ENCODE measurements at places on chromosomes 3 and 15.

- DNase-seq: peak; percentile 68
These were observed 99.1 kb downstream of the MESD start for GRCh38 chr15:80890341-80891005.

DNA sequence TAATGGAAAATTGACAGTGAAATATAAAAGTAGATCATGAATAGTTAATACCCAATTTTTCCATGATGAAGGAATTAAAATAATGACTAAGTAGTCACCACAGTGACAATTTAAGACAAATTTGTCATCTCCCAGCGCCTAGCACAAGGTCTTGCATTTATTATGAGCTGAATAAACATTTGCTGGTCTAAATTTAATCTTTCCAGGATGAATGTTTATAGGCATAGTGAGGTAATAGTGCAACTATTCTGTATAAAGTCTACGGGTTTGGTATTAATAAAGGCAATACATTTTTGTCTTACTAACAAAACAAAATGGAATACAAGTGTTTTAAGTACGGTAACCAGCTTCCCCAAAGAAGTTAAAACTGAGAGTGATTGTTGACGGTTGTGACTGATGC, 209.3 kb downstream of the CD47 start:
- no peak for DNase-seq

DNA sequence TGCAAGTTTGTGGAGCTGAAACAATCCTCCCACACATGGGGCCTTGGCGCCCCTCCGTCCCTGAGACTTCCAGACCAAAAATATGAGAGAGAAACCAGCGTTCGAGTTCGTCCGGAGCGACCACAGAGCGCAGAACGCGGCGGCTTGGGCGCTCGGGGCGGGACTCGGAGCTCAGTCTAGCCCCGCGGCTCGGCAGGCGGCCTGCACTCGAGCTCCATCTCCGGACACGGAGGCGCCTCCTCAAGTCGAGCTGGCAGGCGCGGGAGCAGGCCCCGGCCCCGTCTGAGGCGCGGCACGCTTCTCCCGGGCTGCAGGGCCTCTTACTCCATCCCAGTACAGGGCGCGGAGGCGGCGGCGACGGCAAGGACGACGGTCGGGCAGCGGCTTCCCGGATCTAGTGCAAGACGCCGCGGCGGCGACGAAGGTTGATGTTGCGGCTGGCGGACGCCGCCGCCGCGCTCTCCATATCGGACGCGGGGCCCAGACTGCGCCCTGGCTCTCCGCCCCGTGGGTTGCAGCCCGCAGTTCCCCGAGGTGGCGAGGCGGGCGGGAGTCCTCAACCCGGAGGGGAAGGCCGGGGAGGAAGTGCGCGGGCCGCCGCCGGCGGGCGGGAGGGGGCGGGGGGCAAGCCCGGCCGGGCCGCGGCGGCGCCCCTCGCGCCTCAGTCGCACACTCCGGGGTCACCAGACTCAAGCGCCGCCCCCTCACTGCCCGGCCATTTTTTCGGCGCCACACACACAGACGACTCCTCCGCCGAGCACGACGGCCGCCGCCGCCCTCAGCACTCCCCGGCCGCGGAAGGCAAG, 674 bp downstream of the MSL2 start:
- DNase-seq: peak; percentile 78

DNA sequence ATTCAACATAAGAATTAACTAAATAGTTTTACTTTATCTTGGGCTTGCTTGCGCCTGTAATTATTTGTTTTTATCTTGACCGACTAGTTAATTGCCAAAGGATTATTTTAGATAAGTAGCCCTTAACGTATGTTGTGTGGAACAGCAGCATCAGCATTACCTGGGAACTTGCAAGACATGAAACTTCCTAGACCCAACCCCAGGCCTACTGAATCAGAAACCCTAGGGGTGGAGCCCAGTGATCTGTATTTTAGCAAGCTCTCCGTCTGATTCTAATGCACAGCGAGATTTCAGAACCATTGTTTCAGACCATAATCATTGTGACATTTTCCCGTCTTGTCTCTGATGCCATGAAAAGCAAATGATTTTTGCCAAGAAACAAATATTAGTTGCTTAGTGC, 31.1 kb downstream of the FILIP1L start:
- no peak for DNase-seq

DNA sequence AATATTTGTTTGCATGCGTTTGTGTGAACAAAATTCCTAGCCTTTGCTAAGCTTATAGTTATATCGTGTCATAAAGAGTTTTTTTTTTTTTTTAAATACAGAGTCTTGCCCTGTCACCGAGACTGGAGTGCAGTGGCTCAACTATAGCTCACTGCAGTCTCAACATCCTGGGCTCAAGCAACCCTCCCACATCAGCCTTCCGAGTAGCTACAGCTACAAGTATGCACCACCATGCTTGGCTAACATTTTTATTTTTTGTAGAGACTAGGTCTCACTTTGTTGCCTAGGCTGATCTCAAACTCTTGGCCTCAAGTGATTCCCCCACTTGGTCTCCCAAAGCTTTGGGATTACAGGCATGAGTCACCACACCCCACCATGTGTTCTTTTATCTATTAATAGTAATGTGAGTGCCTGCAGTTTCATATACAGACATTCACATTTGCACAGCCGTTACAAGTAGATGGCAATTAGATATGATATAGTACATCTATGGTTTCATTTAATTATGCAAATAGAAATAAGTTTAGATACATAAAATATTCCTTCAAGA, 848.6 kb downstream of the PDCD6IP start:
- no peak for DNase-seq

- no peak for DNase-seq
These were observed 501.3 kb downstream of the NTRK3 start for GRCh38 chr15:87755226-87755625.

DNA sequence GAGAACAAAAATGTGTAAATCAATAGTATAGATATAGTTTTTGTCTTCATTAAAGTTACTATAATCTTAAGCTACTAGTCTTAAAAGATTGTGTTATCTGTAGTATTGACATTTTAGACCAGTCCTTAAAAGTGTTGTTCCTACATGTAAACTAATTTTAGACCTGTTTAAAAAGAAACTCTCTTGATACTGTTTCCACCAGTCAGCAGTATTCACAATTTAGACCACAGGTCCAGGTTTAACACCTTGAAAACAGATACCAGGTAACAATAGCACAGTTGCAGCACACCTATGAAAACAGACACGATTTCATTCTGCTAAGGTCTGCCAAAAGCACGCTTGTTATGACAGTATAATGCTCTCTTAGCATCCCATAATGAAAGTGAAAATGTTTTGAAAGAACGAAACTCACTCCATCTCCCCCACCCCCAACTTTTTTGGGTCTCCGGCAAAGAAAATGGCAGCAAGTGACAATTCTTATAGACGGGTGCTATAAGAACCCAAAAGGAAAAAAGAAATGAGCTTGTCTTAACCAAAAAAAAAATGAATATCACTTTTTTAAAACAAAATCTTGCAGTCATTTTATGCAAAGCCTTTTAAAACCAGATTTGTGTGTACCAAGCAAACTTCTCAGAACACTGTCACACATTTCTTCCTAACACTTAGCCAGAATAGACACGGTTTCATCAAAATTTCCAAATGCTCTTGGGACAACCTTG, 1.6 kb downstream of the EIF4E3 start:
- no peak for DNase-seq

GRCh38 chr3:49029563-49029884, 326 bp upstream of the IMPDH2 start:
- no peak for DNase-seq

GRCh38 chr3:34305266-34305665, 506.8 kb downstream of the PDCD6IP start:
- no peak for DNase-seq

- DNase-seq: no peak
These were observed 5.9 kb downstream of the CPEB1 start for GRCh38 chr15:82641129-82641798.

DNA sequence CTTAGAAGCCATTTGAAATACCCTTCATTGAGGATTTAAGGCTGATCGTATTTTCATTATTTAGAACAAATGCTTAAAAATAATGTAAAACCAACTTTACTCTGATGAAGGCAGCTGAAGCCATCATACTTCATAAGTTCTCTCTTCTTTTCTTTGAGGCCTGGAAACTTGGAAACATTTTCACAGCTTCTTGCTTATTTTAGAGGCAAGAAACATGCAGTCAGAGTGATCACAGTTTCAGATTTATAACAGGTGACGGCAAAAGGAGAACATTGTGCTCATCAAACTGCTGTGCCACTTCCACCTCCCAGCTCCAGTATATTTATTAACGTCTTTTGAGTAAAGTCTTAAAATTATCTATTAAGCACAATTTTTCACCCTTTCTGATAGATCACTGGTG, 376.1 kb downstream of the PTPRG start:
- no peak for DNase-seq

GRCh38 chr3:35120026-35120425, 519.3 kb upstream of the ARPP21 start:
- no peak for DNase-seq

GRCh38 chr3:61789861-61790260, 228.5 kb downstream of the PTPRG start:
- no peak for DNase-seq

- DNase-seq: peak; percentile 11
These were observed 30.1 kb upstream of the SLC22A13 start for GRCh38 chr3:38235466-38235865.

- no peak for DNase-seq
These were observed 178.4 kb downstream of the TBC1D2B start for GRCh38 chr15:77898811-77899730.

DNA sequence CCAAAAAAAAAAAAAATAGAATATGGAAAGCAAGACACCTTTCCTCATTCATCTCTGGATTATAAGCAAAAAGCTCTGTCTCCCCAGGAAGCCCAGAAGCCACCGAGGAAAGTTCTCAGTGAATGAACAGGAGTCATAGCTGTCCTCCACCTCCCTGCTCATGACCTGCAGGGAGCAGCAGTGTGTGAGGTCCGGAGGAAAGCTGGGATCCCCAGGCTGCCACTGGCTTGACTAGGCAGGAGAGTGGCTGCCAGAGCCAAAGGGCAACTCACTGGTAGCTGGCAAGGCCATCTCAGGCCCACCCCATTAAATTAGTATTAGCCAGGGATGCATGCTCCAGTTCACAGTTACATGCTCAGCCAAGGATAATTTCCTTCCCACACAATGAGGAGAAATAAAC, 191.6 kb upstream of the STT3B start:
- DNase-seq: no peak

DNA sequence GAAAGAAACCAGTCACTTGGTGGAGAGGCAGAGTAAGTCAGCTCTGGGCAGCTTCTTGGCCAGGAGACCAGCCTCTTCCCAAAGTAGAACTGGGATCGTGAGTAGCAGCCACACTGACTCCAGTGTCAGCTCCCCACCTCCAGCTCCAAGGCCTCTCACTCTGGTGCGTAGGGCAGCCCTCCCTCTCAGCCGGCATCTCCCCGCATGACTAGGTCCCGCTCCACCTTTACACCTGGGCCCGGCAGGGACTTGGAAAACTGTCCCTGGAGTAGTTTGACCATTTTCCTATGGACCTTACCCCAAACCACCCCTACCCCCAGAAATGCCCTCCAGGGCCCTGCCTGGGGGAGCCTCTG, 3.3 kb downstream of the STRA6 start:
- DNase-seq: no peak

- DNase-seq: no peak
These were observed 710 bp downstream of the ABHD10 start for GRCh38 chr3:111979434-111980038.

DNA sequence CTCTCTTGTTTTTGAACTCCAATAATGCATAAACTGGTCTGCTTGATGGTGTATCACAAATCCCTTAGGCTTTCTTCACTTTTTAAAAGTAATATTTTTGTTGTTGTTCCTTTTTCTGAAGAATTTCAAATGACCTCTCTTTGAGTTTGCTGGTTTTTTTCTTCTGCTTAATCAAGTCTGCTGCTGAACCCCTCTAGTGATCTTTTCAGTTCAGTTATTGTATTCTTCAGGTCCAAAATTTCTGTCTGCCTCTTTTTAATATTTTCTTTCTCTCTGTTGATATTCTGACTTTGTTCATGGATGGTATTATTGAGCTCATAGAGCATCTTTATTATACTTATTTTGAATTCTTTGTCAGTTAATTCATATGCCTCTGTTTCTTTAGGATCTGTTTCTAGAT, 21.8 kb upstream of the CEP152 start:
- DNase-seq: no peak

DNA sequence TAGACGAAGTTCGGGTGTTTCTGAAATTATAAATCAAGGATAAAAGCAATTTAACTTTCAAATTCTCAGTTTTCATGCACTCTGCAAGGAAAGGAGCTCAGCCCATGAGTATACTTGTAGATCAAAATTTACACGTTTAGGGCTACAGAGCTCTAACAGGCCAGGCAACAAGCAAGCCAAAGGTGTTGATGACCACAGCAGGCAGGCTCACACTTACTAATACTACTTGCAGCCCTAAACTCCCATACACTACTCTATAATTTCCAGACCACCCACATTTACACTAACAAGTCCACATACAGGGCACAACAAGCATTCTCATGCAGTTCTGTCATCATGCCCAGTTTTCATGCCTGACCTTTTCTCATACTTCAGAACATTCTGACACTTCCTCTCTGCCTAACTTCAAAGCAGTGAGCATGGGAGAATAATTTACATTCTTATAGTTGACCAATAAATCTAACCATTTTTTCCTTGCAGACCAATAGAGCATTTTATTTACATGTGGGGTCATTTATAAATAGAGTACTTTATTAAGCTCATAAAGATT, 124.7 kb upstream of the FRMD4B start:
- DNase-seq: peak; percentile 53

GRCh38 chr15:45701108-45701507, 66.3 kb downstream of the SQOR start:
- no peak for DNase-seq

Data from cardiac fibroblast (primary cell).